Transverse colon (tissue), 4 donors: ENCODE measurements at places on chromosomes 11 and 22. TPM values are rescaled to one million over a fixed set of nuclear protein-coding genes. Genes with fewer than 3 reads are reported as not detected.

CLTCL1 gene
- 3.8 TPM for total RNA-seq

PHF21A gene
- 26.7 TPM for total RNA-seq

SELENOH gene
- 78.2 TPM for total RNA-seq

SAA1 gene
- 38.9 TPM for total RNA-seq

OOSP2 gene
- total RNA-seq: not detected

COA4 gene
- 75.6 TPM for total RNA-seq

DNA sequence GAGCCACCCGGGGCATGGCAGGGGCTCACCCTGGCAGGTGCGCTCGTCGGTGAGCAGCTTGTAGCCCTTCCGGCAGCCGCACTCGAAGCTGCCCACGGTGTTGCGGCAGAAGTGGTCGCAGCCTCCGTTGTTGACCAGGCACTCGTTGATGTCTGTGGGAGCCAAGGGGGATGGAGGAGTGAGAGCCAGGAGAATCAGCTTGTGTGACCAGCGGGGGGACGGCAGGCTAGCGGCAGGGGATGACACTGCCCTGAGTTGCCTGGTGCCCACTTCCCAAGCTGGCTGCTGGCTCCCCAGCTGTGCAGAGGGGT lies 44.7 kb upstream of the TTLL12 start:
- no peaks in the 10 kb centered on the region for H3K4me1 ChIP-seq
- DNase-seq: no peak
- H3K4me3 ChIP-seq: no peak overlapping the region
- no peak overlapping the region for H3K27ac ChIP-seq
- no peaks in the 10 kb centered on the region for H3K36me3 ChIP-seq

GRCh38 chr11:86706338-86707131 lies 34.1 kb upstream of the ME3 start:
- no peaks in the 10 kb centered on the region for H3K27me3 ChIP-seq
- no peak overlapping the region for H3K4me3 ChIP-seq
- H3K27ac ChIP-seq: peak overlapping the region; percentile 52
- DNase-seq: no peak
- H3K4me1 ChIP-seq: peaks cover 8% of the 10 kb centered on the region

DNA sequence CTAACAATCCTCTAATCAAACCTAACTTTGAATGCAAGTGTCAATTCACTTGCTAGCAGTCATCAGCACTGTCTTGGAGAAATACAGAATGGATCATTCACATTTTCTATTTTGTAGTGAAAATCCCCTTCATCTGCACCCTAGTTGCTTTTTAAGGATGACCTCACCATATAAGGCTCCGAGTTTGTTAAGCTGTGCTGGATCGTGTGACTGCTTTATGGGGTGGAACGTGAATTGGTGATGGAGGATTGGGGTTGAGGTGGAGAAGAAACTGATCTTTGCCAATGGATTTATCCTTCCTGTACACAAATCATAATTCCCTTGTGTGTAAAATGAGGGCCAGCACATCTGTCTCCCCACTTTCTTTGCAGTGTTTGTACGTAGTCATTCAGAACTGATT lies 85.6 kb upstream of the TBCEL start:
- H3K4me3 ChIP-seq: no peak overlapping the region
- H3K36me3 ChIP-seq: no peaks in the 10 kb centered on the region
- H3K27me3 ChIP-seq: peaks cover 8% of the 10 kb centered on the region
- H3K4me1 ChIP-seq: no peaks in the 10 kb centered on the region
- no peak for DNase-seq

DNA sequence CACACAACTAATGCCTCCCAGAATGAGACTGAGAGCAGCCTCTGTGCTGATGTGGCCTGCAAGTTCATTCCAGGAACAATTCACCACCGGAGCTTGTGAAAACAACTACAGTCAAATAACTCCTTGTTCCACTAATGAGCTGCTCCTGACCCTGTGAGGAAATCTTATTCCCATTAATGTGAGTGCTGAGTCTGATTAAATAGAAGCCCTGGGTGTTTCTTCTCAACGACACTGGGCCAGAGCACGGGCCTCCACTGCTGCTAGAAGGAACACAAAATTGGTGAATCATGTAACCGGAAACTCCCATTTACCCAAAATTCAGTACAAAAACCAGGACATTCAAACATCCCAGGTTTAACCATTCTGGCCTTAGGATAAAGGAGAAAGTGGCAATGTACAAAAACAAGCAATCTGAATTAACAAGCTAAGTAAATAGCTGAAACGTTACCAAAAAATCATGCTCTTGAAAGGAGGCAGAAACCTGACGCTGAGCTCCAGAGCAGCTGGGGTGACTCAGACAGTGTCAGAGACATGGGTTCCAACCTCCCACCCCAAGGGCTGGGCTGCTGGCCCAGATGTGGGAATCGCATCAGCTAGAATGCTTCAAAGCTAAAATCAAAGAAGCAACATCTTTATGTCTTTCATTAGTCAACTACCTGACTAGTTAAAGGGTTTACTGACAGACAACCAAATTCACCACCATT lies 26.7 kb downstream of the SERGEF start:
- H3K36me3 ChIP-seq: peaks cover 15% of the 10 kb centered on the region
- no peaks in the 10 kb centered on the region for H3K27me3 ChIP-seq
- no peak overlapping the region for H3K4me3 ChIP-seq

DNA sequence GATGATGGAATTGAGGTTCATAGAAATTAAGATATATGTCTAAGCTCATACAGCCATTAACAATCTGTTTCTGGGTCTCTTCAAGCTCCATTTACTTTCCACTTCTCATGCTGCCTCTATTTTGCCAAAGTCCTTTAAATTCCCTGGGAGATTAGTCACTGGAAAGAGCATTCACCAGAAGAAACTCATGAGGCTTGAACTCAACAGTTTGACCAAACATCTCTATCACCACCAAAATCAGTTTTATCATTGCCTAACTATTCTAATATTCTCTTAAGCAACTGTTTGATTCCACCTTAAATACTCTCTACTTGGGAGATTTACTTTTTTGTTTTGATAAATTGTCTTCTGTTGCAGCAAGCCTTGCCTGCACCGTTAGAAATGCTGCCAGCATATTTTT lies 881.3 kb downstream of the KCNA4 start:
- no peaks in the 10 kb centered on the region for H3K4me1 ChIP-seq
- no peak overlapping the region for H3K27ac ChIP-seq
- H3K36me3 ChIP-seq: no peaks in the 10 kb centered on the region
- H3K27me3 ChIP-seq: no peaks in the 10 kb centered on the region
- DNase-seq: no peak

DNA sequence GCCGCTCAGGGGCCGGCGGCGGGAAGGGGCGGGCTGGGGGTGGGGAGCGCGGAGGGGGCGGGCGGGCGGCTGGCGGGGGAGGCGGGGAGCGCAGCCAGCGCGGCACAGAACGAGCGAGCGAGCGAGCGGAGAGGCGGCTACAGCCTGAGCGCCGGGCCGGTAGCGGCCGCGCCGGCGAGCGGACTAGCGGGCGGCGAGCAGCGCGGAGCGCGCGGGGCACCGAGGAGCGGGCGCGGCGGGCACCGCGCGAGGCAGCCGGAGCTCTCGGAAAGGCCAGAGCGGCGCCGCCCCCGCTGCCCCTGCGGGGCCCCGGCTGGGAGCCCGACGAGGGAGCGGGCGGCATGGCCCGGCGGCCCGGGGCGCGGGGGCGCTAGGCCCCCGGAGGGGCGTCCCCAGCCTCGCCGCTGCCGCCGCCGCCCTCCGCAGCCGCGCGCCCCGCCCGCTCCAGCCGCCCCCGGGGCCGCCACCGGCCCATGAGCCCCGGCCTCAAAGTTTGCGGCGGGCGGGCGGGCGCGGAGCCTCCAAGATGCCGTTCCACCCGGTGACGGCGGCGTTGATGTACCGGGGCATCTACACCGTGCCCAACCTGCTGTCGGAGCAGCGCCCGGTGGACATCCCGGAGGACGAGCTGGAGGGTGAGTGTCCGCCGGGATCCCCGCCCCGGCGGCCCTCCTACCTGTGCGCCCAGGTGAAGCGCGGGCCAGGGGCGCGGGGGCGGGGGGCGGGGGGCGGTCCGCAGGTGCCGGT lies at the start of gene CABP7:
Gene CABP7 (plus strand): TSS at position 105 of the 747 bp plus-strand sequence. CDS start 422 bp downstream, at position 527.
- H3K4me3 ChIP-seq: no peak within 1 kb of the TSS
- H3K36me3 ChIP-seq: no peaks in the 10 kb centered on the region
- peaks cover 66% of the 10 kb centered on the region for H3K27me3 ChIP-seq
- no peak for DNase-seq
- H3K27ac ChIP-seq: no peak within 1 kb of the TSS

- H3K27me3 ChIP-seq: no peaks in the 10 kb centered on the region
- no peak overlapping the region for H3K4me3 ChIP-seq
- H3K27ac ChIP-seq: peak overlapping the region; percentile 21
- no peaks in the 10 kb centered on the region for H3K36me3 ChIP-seq
- DNase-seq: no peak
- H3K4me1 ChIP-seq: peaks cover 14% of the 10 kb centered on the region
Measured at GRCh38 chr11:75851203-75851602, 36.2 kb downstream of the UVRAG start.

GRCh38 chr11:133821776-133822175 lies 23.5 kb downstream of the SPATA19 start:
- H3K36me3 ChIP-seq: no peaks in the 10 kb centered on the region
- H3K27me3 ChIP-seq: no peaks in the 10 kb centered on the region
- H3K27ac ChIP-seq: no peak overlapping the region

DNA sequence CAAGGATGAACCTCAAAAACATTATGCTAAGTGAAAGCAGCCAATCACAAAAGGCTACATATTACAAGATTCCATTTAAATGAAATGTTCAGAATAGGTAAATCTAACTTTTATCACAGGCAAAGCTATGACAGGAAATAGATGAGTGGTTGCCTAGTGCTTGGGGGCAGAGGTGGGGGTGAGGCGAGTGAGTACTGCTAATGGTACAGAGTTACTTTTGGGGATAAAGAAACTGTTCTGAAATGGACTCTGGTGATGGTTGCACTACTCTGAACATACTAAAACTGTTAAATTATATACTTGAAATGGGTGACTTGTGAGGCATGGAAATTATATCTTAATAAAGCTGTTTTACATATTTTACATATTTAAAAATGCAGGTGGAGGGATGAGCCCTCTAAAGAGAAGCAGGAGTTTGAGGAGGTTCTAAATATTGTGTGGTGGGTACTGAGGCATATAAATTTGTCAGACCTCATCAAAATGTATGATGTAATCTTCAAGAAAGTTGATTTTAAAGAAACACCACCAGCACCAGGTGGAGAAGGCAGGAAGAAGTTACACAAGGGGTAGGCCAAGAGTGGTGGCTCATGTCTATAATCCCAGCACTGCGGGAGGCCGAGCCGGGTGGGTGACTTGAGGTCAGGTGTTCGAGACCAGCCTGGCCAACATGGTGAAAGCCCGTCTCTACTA lies 3.6 kb downstream of the SLC43A1 start:
- no peaks in the 10 kb centered on the region for H3K36me3 ChIP-seq
- H3K4me3 ChIP-seq: no peak overlapping the region
- no peaks in the 10 kb centered on the region for H3K27me3 ChIP-seq
- no peak for DNase-seq
- H3K4me1 ChIP-seq: peaks cover 17% of the 10 kb centered on the region
- no peak overlapping the region for H3K27ac ChIP-seq

GRCh38 chr22:45254789-45255278 lies 14.1 kb upstream of the KIAA0930 start:
- no peak for DNase-seq
- no peaks in the 10 kb centered on the region for H3K4me1 ChIP-seq
- no peaks in the 10 kb centered on the region for H3K27me3 ChIP-seq
- H3K4me3 ChIP-seq: no peak overlapping the region

DNA sequence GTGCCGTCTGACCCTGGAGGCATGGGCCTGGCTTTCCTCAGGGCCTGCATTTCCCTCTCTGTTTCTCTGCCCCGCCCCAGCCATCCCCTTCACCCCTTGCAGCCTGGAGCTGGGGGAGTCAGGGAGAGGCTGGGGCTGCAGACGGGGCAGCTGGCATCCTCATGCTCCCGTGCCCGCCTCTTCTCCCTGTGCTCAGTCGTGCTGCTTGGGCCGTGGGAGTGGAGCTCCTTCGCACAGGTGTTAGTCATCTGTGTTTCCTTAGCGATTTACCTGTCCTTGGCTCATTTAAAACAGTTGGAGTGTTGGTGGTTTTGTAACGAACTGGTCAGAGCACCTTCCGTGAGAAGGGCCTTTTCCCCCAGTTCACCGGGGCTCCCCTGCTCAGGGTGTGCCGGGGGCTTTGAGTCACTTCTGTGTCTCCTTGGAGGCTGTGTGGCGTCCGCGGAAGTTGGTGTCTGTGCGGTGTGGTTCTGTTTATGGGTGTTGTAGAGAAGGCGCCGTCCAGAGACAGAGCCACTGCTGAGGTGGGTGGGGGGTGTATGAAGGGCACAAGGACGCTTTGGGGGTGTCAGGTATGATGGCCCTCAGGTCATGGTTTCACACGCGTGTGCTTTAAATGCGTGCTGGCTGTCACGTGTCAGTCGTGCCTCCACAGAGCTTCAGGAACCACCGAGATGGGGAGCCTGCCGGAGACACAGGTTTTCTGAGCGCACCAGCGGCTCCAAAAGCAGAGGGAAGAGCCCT lies 19.5 kb downstream of the BRSK2 start:
- DNase-seq: no peak
- no peaks in the 10 kb centered on the region for H3K4me1 ChIP-seq
- H3K4me3 ChIP-seq: no peak overlapping the region
- H3K27ac ChIP-seq: no peak overlapping the region
- H3K27me3 ChIP-seq: peaks cover 14% of the 10 kb centered on the region
- H3K36me3 ChIP-seq: no peaks in the 10 kb centered on the region

DNA sequence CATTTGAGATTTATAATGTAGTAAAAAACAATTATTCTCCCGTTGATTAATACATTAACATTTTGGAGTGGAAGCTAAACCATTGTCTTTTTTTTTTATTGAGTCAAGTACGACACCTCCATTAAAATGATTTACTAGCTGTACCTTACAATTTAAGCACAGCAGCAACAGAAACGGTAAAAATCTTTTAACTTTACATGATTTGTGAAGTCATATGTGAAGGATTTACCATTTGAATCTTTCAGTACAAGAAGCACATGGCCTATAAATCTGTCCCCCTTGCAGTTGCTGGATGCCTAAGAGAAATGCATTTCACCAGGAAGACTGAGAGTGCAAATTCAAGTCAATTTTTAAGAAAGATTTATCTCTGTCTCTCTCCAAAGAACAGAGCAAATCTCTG lies 324.6 kb downstream of the CADM1 start:
- H3K27ac ChIP-seq: no peak overlapping the region
- no peaks in the 10 kb centered on the region for H3K36me3 ChIP-seq
- H3K4me1 ChIP-seq: no peaks in the 10 kb centered on the region
- H3K27me3 ChIP-seq: no peaks in the 10 kb centered on the region
- DNase-seq: no peak

- no peaks in the 10 kb centered on the region for H3K36me3 ChIP-seq
- peaks cover 35% of the 10 kb centered on the region for H3K4me1 ChIP-seq
- no peaks in the 10 kb centered on the region for H3K27me3 ChIP-seq
Measured at GRCh38 chr11:60953781-60954180, 1.8 kb upstream of the SLC15A3 start.
